ENCODE measurements at places on chromosomes 6 and 20.
A peak's percentile ranks its signal among the peaks of the same experiment; 100 is the strongest.

GRCh38 chr6:134599079-134599478 is 281.2 kb upstream of the SGK1 start:
- DNase-seq = no peak

- DNase-seq = no peak
Observed at GRCh38 chr20:61587036-61587435, 335.0 kb downstream of the CDH4 start.

GRCh38 chr20:4066551-4066950 is 51.2 kb upstream of the RNF24 start:
- DNase-seq = no peak

DNA sequence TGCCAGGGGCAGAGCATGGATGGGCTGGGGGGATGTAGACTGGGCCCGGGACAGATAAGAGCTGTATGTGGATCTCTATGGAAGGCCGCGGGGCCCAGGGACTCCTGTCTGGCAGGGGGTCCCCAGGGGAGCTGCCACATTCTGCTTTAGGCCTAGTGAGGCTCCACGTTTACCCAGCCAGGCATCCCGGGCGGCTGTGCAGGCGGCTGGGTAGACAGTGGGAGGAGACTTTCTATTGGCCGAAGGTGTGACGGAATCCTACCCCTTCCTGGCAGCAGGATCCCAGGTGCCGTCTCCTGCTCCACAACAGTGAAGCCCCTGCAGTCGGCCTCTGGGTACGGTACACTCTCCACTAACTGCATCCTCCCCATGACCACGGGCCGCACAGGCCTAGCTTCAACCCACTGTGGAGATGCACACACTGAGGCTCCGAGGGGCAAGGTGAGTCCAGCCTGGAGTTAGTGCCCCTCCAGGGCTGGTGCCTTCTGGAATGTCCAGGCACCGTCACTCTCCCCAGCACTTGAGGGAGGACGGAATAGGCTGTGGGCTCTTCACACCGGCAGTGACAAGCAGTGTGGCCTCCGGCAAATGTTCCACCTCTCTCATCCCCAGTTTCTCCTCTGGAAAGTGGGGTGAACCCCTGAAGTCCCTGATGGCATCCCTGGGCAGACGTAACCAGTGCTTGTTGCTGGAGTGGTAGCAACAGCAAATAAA is 36.8 kb upstream of the ZBP1 start:
- no peak for DNase-seq

GRCh38 chr20:15579688-15580087 is 993.6 kb downstream of the KIF16B start:
- DNase-seq = no peak

DNA sequence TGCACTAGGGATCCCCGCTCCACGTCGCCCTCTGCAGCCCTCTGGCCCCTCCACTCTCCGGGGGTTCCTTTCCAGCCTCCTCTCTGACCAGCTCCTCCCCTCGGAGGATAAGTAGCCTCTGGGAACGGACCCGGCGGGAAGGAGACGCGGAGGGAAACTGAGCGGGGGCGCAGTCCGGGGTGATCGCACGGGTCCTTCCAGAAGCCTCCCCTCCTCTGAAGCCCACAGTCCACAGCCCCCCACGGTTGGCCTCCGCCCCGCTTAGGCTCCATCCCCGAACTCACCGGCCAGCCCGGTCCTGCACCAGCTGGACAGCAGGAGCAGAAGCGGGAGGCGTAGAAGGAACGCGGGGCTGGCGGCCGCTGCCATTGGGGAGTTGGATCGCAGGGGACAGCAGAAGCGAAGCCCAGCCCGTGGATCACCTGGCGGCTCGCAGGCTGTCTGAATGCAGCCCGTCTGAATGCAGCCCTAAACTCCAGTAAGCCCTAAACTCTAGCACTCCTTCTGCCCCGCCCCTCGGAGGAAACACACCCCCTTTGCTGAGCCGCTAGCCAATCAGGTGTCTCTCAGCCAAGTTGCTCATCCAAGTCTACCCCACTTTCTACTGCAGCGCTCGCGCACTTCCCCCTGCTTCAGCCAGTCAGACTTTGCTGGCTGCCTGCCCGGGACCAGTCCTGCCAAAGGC is at the start of gene RAET1G:
Gene RAET1G, minus strand, starts transcription at position 480 of the 685 bp plus-strand sequence. Its CDS starts 111 bp downstream, at position 369.
- peak; percentile 71 for DNase-seq

- no peak for DNase-seq
Observed at GRCh38 chr20:59301343-59302007, 1.1 kb downstream of the EDN3 start.

- DNase-seq = no peak
Observed at GRCh38 chr6:108074359-108075144, at the start of gene OSTM1. OSTM1 (minus strand) TSS chr6:108074741; CDS start chr6:108074651, 90 bp downstream.

All from AG04449 (cell line).